ENCODE measurements at places on chromosomes 2 and 18.

DNA sequence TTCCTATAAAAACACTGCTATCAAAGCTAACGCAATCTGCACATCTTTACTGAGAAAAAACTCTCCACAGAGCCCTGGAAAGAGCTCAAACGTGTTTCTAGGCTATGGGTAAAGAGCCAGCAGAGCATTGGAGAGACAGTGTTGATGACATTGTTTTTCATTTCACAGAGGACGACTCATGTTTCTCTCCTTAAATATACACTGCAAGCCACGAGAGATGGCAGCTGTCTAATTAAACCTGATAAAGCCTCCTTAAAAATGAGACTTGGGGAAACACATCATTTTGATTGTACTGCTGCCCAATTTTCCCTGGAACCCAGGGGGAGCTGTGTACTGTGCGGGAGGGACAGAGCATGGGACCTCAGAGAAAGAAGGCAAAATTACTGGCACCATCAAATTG lies 294.3 kb upstream of the SETBP1 start:
- DNase-seq = no peak

DNA sequence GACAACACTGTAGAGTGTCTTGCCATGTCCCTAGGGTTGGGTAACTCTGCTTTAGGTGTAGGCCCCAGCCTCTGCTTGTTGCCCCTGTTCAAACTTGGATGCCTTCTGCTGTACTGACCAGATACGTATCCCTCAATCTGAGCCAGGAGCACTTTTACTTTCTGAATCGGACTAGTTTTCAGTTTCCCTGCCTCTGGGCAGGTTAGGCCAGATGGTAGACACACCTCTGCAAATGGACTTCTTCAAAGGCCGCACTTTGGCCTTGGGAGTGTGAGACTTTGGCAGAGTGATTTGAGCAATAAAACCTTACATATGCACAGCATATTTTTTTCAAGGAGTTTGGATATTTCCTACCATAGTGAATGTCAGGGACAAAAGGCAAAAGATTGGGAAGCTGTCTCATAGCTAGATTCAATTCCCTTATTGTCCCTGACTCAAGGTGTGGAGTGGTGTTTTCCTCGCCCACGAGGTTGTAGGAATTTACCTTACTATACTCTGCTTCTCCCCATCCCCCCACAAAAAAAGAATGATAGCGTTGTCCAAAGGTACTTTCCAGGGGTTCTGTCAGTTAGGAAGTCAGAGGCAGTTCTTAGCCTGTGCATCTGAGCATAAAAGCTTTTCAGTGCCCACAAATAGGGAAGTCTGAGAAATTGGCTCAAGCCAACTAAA lies 15.3 kb upstream of the PARD3B start:
- no peak for DNase-seq

DNA sequence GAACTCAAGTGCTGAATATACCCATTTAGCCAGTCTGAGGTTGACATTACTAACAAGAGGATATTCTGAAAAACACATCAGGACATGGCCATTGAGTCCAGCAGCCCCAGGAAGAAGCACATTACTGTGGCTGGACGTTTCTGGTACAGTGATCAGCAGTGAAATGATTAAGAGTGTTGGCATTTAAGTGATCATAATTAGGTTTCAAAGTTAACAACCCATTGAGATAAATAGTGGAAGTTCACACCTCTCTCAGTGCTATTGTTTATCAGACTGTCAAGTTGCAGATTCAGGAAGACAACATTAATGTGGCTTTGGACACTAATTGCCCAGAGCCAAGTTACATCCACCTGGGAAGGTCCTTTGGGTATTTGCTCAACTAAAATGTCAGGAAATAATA lies 139.5 kb upstream of the GAREM1 start:
- no peak for DNase-seq

DNA sequence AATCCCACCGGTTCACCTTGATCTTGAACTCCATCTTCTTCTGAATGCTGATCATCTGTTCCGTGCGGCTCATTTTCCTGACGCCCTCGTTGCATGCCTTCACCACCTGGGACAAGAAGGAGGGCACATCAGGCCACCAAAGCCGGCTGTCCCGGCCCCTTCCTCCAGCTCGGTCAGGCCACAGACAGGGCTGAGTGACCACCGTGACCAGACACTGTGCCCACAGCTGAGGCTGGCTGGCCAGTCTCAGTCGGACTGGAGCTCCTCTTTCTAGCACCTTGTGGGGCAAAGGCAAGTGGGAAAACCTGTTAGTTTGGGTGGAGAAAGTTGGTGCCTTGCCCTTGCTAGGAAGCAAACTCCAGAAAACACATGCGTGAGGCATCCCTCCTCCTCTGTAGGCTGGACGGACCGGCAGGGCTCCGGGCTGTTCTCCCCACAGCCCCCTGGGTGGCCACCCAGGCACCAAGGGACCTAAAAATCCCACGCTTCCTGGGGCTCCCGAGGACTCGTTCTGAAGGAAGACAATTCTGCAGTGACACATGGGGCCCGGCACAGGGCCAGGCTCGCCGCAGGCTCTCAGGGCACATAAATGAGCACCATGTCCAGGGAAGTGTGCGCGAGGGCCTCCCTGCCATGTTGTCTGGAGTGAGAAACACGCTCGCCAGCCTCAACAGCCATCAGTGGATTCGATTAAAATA lies 15.3 kb downstream of the SNORC start:
- DNase-seq = no peak

DNA sequence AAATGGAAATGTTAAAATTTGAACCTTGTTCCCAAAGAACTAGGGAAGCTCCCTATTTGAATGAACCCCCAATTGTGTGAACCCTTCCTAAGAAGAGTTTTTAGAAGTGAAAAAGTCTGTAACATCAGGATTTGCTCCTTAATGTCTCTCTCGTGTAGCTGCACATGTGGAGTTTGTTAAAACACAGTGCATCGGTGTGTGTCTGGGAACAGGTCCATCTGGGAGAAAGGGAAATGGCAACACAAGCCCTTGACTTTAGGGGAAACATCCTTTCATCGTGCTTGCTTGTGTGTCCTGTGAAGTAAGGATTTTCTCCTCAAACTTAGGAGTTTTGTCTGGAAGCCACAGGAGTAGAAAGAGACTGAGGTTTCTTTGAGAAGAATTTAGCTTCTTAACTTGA lies 203.9 kb downstream of the PRKCE start:
- DNase-seq = no peak

DNA sequence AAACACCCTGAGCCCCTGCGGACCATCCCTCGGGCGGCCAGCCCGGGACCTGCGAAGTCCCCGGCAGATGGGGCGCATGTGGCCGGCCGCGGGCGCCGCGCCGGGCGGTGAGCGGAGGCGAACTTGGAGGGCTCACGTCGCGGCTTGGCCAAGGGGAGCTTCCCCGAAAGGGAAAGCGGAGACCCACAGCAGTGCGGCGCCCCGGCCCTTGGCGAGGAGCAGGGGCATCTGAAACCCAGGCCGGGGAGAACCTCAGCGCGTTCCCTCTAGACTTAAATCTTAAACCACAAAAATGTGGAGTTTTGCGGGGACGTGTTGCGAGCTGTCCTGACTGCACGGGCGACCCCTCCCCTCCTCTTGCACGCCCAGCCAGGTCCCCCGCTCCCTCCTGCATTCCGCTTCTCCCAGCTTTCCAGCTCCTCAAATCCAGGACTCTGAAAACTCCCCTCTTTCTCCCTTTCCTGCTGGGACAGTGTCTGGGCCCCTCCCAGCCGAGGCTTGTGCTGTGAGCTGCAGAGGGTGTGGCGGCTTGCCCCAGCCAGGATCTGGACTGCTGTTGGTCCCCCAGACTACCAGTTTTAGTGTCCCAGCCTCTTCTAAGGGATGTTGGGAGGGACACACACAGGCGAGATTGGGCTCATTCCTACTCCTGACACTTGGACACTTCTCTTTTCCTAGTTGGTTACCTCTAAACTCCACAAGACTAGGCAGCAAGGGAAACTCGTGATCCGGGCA lies 1.3 kb downstream of the FMNL2 start:
- DNase-seq = no peak

GRCh38 chr18:63238693-63239075 lies 80.9 kb downstream of the BCL2 start:
- no peak for DNase-seq

GRCh38 chr2:150716186-150716585 lies 228.7 kb upstream of the RND3 start:
- no peak for DNase-seq

- no peak for DNase-seq
Observed at GRCh38 chr2:100208141-100208770, 65.9 kb upstream of the AFF3 start.

GRCh38 chr2:237736783-237737182 lies 61.8 kb upstream of the RBM44 start:
- no peak for DNase-seq
